ENCODE measurements at places on chromosomes 1 and 21.

GRCh38 chr1:62325081-62325480 lies 5.8 kb upstream of the KANK4 start:
- no peak for DNase-seq

DNA sequence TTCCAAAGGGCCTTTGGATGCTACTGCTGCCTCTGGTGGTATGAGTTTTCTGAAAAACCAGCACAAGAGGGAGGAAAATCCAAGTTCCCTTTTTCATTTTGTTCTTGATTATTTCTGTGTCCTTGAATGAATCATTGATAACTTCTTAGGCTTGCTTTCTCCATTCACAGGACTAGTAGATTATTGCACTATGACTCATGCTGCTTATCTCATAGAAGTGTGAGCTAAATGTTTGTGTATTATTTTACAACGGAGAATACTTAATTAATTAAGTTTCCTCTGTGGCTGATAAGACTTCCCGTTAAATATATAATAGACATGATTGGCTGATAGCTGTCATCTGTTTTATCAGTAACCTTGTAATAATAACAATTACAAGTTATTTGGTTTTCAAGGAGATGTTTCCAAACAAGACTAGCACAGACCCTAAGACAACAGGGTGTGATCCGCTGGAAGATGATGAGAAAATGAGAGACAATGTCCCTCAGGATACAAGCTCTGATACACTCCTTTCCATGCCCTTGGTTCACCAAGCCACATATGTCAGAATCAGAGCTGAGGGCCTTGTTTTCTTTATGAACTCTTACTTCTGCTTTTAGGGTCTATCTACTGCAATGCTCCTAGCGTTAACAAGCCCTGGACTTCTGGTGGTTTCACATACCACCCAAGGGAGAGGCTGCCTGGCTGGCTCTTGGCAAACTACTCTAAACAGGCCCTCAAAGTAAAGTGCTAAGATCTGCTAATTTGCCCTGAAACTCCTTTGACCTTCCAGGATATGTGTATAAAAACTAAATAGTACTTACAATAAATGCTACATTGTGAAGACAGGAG lies 1078.3 kb downstream of the TTLL7 start:
- DNase-seq: no peak

DNA sequence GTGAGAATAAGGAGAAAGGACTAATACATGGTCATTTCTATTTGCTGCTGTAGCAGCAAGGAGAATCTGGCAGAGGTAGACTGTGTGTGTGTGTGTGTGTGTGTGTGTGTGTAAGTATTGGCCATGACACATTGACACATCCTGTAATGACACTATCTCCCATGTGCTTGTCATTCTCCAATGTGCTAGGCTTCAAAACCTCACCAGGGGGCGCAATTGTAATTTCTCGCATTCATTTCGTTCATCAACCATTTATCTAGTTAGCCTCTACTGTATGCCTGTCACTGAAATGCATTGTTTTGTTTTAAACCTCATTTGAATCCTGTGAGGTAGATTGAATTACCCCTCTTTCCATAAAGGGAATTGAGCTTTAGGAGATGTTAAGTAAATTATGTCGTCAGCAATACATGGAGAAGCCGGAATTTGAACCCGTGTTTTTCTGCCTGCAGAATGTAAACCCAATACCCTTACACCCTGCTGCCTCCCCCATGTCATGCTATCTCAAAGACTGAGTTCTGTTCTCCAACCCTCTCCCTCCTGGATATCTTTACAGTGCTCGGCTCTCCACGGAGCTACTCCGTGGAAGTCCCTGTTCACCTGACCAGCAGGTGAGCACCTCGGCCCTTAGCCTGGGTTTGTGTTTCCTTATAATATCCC lies 100.8 kb downstream of the UCK2 start:
- DNase-seq: peak; percentile 26

GRCh38 chr1:183931646-183932271 lies 105.8 kb downstream of the COLGALT2 start:
- no peak for DNase-seq

- DNase-seq: peak; percentile 16
These were observed 35.8 kb upstream of the LMO4 start for GRCh38 chr1:87292684-87293493.

DNA sequence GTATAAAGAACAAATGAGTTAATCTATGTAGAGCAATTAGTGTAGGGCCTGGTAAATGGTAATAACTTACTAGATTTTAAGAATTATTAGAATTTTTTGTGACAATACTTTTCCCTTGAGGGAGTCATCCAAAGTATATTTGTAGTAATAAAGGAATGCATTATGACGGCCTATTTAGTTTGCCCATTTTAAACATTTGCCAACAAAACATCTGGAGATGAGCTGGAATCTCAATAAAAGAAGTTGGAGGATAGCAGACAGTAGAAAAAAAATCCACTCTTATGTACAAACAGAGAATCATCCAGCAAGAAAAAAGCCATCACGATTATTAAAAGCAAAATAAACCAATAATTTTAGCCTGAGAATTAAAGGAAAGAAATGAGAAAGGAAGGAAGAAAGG lies 567.3 kb upstream of the ADAMTS5 start:
- no peak for DNase-seq

GRCh38 chr1:161092621-161093028 lies 3.3 kb upstream of the NECTIN4 start:
- no peak for DNase-seq

DNA sequence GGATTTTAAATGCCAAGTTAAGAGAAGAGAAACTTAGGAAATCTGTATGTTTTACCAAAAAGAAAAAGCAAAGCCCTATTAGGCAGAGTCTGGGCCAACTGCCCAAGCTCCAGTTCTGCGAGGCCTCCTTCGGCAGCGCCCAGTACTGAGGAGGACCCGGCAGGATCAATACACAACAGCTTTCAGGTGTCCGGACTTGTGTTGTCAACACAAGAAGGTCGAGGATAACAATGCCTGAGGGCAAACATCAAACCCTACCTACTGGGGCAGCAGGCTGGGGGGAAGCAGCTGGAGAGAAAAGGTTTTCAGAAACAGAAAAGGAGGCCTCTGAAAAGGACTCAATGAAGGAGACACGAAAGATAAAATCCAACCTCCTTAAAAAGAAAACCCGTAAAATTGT lies 98.1 kb upstream of the GJB5 start:
- no peak for DNase-seq

DNA sequence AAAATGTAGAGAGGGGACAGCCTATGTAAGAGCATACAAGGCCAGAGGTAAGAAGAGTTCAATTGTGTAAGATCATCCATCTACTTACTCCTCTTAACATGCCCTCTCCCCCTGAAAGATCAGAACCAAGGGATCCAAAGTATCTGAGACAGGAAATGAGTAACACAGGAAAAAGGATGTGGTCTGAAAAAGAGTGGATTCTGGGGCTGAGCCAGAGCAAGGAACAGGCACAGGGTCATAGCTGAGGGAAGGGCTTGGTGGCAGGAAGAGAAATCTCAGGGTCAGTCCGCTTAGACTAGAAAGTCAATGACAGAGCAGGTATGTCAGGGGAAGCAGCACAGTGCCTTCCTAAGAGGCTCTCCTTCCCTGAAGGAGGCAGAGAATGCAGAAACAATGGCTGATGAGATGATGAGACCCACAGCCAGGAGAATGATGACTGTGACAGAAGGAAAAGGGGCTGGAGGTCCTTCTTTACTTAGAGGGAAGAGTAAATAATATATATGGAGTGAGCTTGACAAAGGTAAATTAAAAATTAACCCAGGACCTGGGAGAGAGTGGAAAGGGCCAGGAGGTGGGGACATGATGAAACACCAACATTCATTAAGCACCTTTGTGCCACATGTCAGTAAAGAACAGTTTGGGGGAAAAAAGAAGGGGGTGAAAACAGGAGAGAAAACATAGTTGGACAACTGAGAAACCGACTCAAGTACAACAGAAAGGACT lies 26.2 kb upstream of the A3GALT2 start:
- peak; percentile 74 for DNase-seq

GRCh38 chr1:91402023-91402422 lies 2.6 kb downstream of the HFM1 start:
- peak; percentile 19 for DNase-seq

GRCh38 chr1:235017719-235018118 lies 110.9 kb downstream of the TOMM20 start:
- no peak for DNase-seq

- DNase-seq: no peak
These were observed 207.0 kb downstream of the PTPRC start for GRCh38 chr1:198845851-198846250.

- no peak for DNase-seq
These were observed 334.0 kb upstream of the FMN2 start for GRCh38 chr1:239757716-239758115.

- no peak for DNase-seq
These were observed 156.5 kb downstream of the HLX start for GRCh38 chr1:221035662-221036153.

GRCh38 chr21:26674323-26674722 lies 101.2 kb upstream of the CYYR1 start:
- no peak for DNase-seq

DNA sequence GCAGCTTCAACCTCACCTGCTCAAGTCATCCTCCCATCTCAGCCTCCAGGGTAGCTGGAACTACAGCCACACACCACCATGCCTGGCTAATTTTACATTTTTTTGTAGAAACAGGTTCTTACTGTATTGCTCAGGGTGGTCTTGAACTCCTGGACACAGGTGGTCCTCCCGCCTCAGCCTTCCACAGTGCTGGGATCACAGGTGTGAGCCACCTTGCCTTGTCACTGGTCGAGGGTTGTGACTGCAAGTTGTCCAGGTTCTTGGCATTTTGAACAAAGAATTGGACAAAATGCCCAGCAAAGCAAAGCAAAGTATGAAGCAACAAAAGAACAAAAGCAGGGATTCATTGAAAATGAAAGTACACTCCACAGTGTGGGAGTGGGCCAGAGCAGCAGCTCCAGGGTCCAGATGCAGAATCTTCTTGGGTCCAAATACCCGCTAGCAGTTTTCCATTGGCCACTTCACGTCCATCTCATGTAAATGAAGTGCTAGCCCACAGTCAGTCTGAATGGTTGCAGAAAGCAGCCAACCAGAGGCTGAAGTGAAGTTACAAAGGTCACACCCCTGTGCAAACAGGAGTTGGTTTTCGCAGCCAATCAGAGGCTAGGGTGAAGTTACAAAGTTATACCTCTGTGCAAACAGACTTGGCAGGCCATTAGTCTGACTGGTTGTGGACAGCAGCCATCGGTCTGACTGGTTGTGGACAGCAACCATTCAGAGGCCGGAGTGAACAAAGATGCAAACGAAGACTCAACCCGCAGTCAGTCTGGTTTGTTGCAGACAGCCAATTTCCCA lies 109.5 kb upstream of the KIF26B start:
- peak; percentile 30 for DNase-seq

DNA sequence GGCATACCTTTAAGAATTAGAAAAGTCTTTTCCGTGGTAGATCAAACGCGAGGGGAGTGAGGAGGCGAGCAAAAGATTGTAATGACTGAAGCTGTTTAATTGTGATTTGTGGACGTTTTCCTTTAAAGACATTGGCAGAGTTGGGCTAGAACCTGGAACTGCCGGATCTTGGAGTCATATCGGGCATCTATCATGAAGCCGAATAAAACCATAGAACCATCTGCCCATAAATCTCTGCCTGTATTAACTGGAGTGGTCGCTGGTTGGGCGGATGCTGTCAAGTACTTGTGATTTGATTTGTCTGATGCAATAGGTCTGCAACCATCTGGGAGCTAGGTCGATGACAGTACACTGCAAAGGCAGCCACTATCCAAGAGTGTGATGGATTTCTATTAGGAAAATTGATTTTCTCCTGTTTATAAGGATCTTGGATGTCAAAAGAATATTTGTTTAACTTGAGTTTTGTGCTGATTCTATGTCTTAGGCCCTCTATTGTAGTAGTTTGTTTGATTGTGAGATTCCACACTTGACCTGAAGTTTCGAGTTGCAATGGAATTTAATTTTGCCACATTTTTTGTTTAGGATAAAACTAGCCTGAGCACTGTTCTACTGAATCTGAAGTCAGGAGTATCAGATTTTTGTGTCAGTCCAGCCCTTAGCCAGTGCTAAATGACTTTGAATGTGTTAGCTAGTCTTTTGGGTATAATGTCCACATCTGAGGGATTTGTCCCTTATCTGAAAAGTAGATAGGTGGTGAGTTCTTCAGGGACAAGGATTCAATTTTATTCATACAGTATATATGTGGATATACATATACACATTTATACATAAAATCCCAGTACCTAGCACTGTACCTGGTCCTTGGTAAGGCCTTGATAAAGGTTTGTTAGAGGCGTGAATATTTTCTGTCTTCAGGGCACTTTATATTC lies 1.2 kb downstream of the SARS1 start:
- DNase-seq: peak; percentile 47

GRCh38 chr1:47201179-47201578 lies 11.3 kb upstream of the PDZK1IP1 start:
- no peak for DNase-seq

GRCh38 chr21:31143036-31143435 lies 104.8 kb upstream of the KRTAP19-8 start:
- DNase-seq: no peak

DNA sequence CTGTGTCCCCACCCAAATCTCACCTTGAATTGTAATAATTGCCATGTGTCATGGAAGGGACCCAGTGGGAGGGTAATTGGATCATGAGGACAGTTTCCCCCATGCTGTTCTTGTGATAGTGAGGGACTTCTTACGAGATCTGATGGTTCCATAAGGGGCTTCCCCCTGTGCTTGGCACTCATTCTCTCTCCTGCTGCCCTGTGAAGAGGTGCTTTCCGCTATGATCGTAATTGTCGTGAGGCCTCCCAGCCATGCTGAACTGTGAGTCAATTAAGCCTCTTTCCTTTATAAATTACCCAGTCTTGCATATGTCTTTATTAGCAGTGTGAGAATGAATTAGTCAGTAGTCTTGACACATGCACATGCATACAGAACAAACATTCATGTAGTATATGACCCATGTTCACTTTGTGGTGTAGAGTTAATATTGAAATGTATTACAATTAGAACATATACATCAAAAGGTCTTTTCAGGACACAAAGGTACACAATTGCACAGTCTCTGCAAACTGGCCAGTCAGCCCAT lies 16.9 kb upstream of the IFI16 start:
- DNase-seq: no peak

GRCh38 chr1:231931846-231932454 lies 305.4 kb downstream of the DISC1 start:
- no peak for DNase-seq

- DNase-seq: no peak
These were observed 45.1 kb upstream of the DNAH14 start for GRCh38 chr1:224884361-224884801.

GRCh38 chr1:227280836-227281235 lies 37.5 kb downstream of the CDC42BPA start:
- no peak for DNase-seq

- no peak for DNase-seq
These were observed 197.1 kb downstream of the KCNK2 start for GRCh38 chr1:215279682-215280081.

DNA sequence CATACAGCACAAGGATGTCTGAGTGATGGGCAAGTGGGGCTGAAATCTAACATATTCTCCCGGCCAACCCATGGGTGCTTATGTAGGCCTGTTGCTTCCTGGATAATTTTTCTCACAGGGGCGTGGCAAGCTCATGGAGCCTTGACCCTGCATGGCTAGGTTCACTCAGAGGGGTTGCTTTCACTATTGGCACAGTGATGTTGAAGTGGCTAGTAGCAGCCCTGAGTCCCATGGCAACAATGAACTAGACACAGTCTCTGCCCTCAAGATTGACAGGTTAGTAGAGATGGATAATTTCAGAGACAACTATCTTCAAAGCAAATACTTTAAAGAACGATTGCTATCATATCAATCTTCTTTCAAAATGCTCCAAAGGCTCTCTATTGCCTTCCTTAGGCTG lies 6.5 kb upstream of the MAB21L3 start:
- DNase-seq: no peak

- no peak for DNase-seq
These were observed 81.6 kb upstream of the AK4 start for GRCh38 chr1:65066419-65066765.

GRCh38 chr21:20031807-20032206 lies 966.4 kb upstream of the NCAM2 start:
- no peak for DNase-seq

Measured in HuH-7.5 (cell line).